Inflammatory macrophage treated with lipopolysaccharide for 1 hour (primary cell): ENCODE measurements at places on chromosomes 5 and 9.

GRCh38 chr9:117461386-117461785 is 46.5 kb upstream of the ASTN2 start:
- no peak for DNase-seq

- no peak for DNase-seq
These were observed 4.9 kb upstream of the LRRC14B start for GRCh38 chr5:186091-187041.

DNA sequence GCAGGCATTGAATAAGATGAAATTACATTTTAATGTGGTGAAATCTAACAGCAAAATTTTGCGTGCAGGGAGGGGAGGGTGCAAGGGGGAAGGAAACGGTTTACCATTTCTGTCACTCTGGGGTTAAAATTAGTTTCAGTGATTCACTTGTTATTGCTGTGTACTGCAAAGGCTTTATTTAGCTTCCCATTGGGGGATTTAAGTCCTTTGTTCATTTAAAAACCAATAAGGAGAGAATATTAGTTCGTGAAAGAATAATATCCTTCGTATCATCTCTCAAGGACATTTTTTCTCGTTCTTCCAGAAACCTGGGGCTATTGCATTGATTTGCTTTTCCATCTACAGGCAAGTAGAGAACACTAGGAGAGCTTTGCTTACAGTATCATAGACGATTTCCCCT is 667.8 kb upstream of the RGMB start:
- no peak for DNase-seq

- no peak for DNase-seq
These were observed 2.3 kb downstream of the ACSL6 start for GRCh38 chr5:132008961-132009680.

- DNase-seq, result no peak
These were observed 15.5 kb upstream of the MRNIP start for GRCh38 chr5:179874136-179874535.

DNA sequence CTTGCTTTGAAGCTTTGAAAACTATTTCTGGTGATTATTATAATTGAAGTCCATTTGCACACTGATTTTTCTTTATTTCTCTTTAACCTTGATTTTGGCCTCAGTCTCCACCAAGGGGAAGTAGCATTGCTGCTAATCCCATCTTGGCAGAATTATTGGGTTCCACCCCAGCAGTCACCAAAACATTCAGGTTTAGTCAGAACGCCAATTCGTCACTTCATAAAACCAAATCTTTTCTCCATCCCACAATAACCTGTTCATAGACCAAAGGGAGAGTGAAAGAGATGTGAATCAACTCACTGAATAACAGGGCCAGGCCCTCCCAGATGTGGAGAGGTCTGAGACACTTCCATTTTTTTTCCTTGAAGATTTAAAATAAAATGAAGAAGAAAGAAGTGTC is 95.1 kb upstream of the VCAN start:
- DNase-seq, result no peak

GRCh38 chr9:104319685-104320084 is 184.4 kb upstream of the OR13F1 start:
- no peak for DNase-seq

DNA sequence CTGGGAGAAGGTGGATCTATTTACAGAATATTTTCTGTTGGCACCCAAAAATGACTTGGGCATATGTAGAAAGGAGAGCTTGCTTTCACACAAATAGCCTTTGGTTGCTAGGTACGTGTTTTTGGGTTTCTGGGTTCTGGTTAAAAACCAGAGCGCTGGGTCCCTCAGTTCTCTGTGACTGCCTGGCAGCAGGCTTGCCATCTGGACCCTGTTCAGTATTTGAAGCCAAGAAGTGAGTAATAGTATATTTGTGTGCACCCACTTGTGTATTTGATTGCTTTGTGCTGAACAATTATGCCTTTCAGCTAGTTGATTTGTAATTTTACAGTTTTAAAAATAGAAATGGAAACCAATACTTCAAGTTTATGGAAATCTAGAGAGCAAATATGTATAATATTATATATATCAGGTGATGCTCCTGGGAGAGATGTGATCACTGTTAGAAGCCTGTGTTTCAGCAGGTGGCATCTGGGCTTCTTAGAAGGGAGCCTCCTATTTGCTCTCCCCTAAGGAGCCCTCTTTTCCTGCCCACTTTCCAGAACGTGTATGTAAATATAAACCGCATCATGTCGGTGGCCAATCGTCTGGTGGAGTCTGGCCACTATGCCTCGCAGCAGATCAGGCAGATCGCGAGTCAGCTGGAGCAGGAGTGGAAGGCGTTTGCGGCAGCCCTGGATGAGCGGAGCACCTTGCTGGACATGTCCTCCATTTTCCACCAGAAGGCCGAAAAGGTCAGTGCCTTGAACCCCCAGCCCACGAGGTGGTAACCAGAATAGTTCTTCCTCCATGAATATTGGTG is 153.6 kb downstream of the TRIO start:
- no peak for DNase-seq

DNA sequence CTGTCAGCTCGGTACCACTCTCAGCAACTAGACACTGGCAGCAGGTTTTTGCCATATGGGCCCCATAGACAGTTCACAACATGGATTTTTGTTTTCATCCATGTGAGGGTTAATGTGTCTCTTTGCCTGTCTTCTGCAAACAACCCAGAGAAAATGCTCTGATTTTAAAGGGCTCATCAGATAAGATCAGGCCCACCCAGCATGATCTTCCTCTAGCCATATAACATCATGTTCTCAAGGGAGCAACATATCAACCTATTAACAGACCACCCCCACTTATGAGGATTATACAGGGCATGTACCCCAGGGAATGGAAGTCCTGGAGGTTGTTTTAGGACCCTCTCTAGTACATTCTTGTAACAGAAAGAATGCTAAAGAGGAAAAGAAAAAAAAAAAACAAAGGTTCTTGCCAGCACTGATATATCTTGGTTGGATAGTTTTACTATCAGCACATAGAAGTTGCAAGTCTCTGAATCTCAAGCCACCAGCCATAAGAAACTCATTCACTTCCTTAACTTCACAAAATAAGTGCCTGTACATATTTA is 1015.1 kb downstream of the TLE4 start:
- DNase-seq, result no peak

GRCh38 chr5:142531977-142532780 is 153.7 kb downstream of the FGF1 start:
- no peak for DNase-seq

DNA sequence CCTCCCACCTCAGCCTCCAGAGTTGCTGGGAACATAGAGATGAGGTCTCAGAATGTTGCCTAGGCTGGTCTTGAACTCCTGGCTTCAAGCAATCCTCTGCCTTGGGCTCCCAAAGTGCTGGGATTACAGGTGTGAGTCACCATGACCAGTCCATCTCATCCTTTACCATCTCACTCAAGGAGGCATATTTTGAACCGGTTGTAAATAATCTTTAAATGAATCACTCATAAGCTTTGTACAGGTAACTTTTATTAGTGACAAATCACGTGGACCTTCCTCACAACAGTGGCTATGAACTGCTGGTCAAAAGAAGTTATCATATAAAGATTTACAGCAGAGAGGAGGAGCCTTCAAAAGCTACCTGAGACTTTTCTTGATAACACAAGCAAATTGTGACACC is 70.7 kb downstream of the RFK start:
- no peak for DNase-seq

GRCh38 chr9:114287001-114287762 is 35.7 kb upstream of the ORM1 start:
- no peak for DNase-seq

DNA sequence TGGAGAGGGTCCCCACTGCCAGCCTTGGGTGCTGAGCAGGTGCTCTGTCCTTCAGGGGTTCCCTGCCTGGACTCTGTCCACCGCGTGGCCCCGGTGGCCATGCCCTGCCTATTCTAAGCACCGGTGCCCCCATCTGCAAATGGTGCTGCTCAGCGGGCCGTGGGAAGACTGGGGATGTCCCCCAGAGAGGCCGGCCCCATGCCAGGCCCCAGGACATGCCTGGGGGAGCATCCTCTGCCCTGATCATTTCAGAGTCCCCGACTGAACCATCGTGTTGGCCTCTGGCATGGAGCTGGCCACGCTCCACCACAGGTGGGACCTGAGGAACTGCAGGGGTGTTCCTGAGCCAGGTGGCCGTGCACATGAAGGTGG is 64.7 kb downstream of the RXRA start:
- DNase-seq, result no peak

- DNase-seq, result peak; percentile 62
These were observed 165.2 kb downstream of the TMEM38B start for GRCh38 chr9:105859428-105860091.

GRCh38 chr5:178327446-178327845 is 94.8 kb upstream of the PHYKPL start:
- DNase-seq, result no peak

DNA sequence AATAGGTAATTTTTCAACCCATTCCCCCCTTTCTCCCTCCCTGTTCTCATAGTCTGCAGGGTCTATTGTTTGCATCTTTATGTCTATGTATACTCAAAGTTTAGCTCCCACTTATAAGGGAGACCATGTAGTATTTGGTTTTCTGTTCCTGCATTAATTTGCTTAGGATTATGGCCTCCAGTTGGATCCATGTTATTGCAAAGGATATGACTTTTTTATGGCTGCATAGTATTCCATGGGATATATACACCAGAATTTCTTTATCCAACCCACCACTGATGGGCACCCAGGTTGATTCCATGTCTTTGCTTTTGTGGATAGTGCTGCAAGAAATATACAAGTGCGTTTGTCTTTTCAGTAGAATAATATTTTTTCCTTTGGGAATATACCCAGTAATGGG is 761.6 kb upstream of the GRAMD2B start:
- no peak for DNase-seq

GRCh38 chr9:3526165-3526996 is 580 bp upstream of the RFX3 start:
- peak; percentile 91 for DNase-seq

GRCh38 chr9:86282979-86283535 is 719 bp upstream of the ISCA1 start:
- DNase-seq, result peak; percentile 51

DNA sequence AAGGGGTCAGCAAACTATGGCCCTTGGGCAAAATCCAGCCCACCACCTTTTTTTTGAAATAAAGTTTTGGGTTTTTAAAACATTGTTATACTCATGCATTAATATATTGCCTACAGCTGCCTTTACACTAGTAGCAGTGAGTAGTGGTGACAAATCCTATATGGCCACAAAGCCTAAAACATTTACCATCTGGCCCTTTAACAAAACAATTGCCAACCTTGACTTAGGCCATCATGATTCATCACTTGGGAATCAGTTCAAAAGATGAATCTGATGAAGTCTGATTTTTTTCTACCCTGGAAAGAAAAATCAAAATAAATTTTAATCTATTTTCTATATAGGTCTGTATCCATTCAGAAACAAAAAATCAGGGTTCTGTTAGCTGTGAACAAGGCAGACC is 484.9 kb downstream of the BNC2 start:
- DNase-seq, result no peak

DNA sequence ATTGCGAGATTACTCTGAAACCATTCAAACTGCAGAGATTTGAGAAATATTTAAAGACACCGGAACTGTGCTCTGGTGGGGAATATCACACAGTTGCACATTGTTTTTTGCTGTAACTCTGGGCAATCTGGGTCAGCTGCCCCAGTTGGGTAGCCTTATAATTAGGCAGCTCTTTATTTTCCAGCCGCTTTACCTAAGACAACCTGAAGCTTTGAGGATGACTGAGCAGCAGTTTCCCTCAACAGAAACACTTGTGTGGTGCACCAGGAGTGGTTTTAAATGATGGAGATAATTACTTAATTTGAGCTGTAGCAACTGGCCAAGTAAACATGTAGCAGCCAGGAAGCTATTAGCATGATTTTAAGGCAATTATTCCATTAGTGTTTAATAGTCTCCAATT is 2.9 kb downstream of the PLCXD3 start:
- DNase-seq, result no peak

GRCh38 chr5:137627293-137627692 is 108.6 kb downstream of the KLHL3 start:
- no peak for DNase-seq

- no peak for DNase-seq
These were observed 2300.3 kb downstream of the MAT2B start for GRCh38 chr5:165805756-165806155.

- no peak for DNase-seq
These were observed 1075.4 kb upstream of the C9orf72 start for GRCh38 chr9:28648723-28649122.

DNA sequence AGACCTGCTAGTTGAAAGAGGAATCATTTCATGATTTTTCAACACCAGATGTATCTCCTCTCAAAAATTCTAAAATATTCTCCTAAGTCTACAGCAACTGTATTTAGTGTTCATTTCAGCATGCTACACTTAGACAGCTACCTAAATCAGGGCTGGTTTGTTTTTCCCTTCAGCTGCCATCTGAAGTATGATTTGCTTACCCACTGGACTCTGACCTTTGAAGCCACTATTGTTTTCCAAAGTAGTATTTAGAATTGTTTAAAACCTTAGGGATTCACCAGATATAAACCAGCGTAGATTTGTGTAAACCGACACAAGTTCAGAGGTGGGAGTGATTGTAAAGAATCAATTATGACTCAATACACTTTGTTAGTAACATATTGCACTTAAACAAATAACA is 193.1 kb downstream of the ADAMTS6 start:
- DNase-seq, result no peak

- no peak for DNase-seq
These were observed 755.8 kb upstream of the EDIL3 start for GRCh38 chr5:85140471-85140870.

DNA sequence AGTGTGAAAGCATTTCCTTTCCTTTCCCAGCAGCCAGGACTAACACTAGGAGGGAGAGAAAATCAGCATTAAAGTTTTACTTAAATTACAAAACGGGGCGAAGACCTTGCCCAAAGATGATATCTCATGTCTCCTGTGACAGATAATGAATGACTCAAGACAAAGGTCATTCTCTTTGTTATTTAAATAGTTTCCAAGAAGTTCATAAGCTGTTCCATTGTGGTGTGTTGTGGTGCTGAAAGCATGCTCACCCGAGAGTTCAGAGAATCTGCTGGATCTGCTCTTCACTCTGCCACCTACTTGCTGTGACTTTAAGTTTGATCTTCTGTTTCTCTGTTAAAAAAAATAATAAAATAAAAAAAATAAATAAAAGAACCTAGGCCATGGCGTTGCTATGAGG is 265.9 kb upstream of the NR4A3 start:
- no peak for DNase-seq

- DNase-seq, result no peak
These were observed 131.3 kb downstream of the ZDHHC21 start for GRCh38 chr9:14561929-14562405.

DNA sequence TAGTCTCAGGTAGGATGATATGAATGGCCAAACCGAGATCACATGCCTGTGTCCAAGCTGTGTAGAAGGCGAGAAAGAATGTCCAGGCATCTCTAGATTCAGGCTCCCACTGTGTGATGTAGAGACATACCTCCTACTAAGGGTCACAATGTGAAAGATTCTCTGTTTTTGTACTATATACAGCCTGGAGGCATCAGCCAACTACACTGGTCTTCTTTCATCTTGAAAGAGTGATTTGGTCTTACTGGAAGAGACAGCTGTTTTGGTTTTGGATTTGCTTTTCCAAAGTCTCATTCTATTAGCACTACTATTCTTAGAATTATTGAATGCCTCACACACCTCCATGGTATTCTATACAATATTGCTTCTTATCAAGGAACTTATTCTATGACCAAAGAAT is 26.4 kb downstream of the ERCC8 start:
- no peak for DNase-seq

- DNase-seq, result peak; percentile 19
These were observed 66.7 kb downstream of the HRH2 start for GRCh38 chr5:175724314-175725275.

- no peak for DNase-seq
These were observed 40.7 kb downstream of the SH3TC2 start for GRCh38 chr5:149022200-149022599.

GRCh38 chr5:181159286-181160151 is 12.1 kb downstream of the OR2V2 start:
- peak; percentile 96 for DNase-seq
